ENCODE measurements at places on chromosomes 11 and 22.

GRCh38 chr11:24356501-24356900, 140.4 kb upstream of the LUZP2 start:
- no peak for DNase-seq

DNA sequence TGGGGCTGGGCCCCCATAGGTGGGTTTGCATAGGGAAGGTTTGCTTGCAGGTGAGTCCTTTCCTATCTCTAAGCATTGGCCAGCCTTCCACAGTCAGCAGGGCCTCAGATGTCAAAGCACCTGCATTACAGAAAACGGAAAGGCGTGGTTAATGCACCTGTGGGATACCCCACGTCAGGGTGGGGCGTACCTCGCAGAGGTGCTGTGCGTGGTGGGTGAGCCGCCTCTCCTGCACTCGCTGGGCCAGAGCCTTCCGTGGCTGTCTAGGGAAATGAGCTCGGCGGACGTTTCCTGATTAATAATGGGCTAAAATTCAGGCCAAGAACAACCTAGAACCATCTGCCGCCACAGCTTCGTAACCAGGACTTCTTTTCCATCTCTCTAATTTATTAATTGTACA, 32.3 kb downstream of the ST14 start:
- no peak for DNase-seq

DNA sequence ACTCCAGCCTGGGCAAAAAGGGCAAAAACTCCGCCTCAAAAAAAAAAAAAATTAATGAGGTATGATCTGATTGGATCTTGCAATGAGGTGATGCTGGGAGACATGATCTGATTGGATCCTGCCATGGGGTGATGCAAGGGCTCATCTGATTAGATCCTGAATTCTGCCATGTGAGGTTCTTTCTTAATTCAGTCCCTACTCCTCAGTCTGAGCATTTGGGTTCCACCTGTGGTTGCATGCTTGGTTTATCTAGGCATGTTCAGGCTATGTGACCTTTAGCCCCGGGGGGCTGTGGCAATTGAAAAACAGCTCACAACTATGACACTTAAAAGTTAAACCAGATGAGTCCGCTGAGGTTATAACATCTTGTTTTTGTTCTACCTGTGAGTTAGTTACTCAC, 4.8 kb upstream of the TRIM6 start:
- no peak for DNase-seq

GRCh38 chr22:46074771-46075551, 75.4 kb upstream of the PPARA start:
- no peak for DNase-seq

- DNase-seq: no peak
Measured at GRCh38 chr11:27699926-27700350, 317 bp downstream of the BDNF start.

DNA sequence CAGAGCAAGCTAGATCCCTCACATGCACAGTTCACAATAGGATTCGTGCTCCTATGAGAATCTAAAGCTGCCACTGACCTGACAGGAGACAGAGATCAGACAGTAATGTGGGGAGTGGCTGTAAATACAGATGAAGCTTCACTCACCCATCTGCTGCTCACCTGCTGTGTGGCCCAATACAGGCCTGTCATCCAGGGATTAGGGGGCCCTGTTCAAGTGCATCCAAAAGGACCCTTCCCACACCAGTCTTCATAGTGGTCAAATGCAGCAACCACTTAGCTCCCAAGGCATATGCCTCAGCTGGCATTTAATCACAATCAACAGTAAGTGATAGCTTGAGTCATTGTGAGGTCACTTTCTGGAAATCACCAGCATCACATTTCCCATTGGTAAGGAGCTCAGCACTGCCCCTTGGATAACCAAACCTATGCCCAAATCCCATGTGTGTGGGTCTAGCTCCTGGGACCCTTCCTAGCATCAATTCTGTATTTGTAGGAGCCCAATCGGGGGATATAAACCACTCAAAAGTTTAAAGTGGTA, 65.6 kb downstream of the OR4C45 start:
- no peak for DNase-seq

GRCh38 chr11:78499971-78500370, 74.7 kb downstream of the NARS2 start:
- no peak for DNase-seq

- DNase-seq: no peak
Measured at GRCh38 chr11:2954263-2954662, 25.0 kb upstream of the PHLDA2 start.

DNA sequence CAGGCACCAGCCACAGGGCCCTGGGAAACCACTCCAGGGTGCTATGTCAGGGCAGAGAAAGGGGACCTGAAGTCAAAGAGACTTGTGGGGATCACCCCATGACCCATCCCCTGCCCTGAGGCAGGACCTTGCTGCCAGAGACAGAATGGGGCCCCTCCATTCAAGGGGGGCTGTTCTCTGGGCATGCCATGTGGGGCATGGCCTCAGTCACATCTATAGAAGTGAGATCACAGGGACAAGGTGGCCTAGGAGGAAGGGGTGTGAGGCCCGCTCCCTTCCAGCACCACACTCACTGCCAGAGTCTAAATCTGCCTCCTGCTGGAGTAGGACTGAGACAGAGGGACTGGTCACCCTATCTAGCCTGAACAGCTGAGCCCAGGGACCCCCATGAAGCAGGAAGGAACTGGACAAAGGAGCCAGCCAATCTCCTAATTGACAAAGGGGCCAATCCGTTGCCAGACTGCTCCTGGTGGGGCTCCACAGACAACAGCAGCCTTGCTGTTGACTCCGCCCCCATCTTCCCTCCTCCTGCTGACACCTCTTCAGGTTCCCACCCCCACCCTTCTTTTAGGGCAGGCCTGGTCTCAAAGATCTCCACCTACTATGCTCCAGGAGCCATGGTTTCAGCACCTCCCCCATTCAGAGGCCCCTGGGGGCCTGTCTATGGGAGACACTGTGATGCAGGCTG, 26.0 kb downstream of the NEAT1 start:
- no peak for DNase-seq

GRCh38 chr11:127939000-127939399, 648.4 kb downstream of the ETS1 start:
- DNase-seq: no peak

All from stimulated activated CD8-positive, alpha-beta memory T cell treated with anti-CD3 and anti-CD28 coated beads, Interleukin-15, amount 100 ng/mL, for 1 hour (primary cell).